GM13977 (cell line): ENCODE measurements at places on chromosomes 2 and 18.
A peak's percentile ranks its signal among the peaks of the same experiment; 100 is the strongest.

DNA sequence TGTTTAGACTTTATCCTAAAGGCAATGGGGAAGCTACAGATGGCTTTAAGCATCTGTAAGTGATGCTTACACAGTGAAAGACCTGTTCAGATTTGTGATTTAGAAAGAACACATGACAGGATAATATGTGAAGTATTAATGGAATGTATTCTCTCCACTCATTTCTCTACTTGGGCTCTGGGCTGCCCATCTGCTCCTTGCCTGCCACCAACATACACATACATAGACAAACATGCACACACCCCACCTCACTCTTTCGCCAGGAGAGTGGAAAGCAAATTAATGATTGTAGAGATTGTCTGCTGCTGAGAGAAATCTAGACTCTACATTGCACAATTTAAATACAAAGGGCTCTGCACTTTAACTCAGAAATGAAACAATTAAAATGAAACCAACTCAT is 61.0 kb upstream of the NFE2L2 start:
- DNase-seq, result no peak

- peak; percentile 9 for DNase-seq
Observed at GRCh38 chr18:69691008-69691760, 256.5 kb downstream of the CD226 start.

DNA sequence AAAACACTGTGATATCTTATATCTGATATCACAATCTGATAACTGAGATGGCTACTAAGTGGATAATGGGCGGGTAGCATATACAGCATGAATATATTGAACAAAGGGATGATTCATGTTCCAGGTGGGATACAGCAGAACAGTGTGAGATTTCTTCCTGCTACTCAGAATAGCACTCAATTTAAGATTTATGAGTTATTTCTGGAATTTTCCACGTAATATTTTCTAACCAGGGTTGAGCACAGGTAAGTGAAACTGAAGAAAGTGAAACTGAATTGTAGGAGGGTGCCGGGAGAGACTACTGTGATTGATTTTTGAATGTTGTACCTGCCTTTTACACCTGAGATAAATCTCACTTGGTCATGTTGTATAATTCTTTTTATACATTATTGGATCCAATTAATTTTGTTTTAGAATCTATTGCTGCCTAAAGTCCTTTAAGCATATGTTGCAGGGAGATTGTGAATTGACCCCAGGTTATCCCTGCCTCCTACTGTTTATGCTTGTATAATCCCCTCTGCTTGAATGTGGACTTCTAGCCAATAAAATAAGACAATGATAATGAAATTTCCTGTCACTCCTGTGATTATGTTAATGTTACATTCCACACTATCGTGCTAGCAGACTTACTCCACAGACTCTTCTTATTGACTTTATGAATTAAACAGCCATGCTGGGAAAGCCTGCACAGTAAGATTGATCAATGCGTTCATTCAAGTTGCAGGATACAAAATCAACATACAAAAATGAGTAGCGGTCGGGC is 67.6 kb upstream of the RBBP8 start:
- DNase-seq, result no peak

- no peak for DNase-seq
Observed at GRCh38 chr2:158723921-158724802, 71.0 kb upstream of the DAPL1 start.

DNA sequence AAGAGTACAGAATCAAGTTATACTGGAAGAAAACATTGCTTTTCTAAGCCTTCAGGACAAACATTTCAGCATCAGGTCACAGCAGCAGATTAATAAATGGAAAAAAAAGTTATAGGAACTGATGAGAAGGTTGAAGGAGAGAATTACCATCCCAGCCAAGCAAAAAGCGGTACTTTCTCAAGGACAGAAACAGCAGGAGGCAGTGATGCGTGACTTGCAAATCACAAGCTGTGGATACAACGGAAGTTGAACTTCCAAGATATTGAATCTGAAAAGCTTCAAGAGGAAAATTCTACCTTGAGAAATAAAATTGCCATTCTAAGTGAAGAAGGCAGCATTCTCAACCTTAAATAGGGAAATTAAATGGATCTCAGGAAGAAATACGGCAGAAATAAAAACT is 18.5 kb upstream of the SERPINB12 start:
- no peak for DNase-seq

GRCh38 chr2:165645930-165646831 is 147.9 kb downstream of the GALNT3 start:
- no peak for DNase-seq

- no peak for DNase-seq
Observed at GRCh38 chr18:653512-653911, 3.9 kb upstream of the TYMS start.

- DNase-seq, result no peak
Observed at GRCh38 chr2:86744152-86744551, 24.1 kb downstream of the RMND5A start.

GRCh38 chr2:18104595-18105224 is 226.2 kb downstream of the KCNS3 start:
- DNase-seq, result no peak

GRCh38 chr2:197300139-197300538 is 10.4 kb downstream of the ANKRD44 start:
- no peak for DNase-seq

DNA sequence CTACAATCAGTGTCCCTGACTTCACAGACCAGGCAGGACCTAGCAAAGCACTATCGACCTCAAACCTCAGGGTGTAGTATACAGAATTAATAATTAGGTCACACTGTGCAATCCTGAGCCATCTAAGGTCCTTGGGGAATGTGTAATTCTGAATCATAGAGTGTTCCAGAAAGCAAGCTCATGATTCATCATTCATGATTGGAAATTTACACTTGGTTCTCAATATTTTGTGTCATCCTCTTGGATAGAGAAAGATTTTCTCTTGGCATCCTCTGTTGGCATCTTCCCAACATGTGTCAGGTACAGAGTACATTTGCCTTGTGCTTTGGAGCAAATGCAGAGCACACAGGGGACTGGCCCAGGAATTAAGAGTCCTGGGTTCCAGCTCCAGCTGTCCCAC is 245.0 kb upstream of the NT5C1B start:
- DNase-seq, result no peak

DNA sequence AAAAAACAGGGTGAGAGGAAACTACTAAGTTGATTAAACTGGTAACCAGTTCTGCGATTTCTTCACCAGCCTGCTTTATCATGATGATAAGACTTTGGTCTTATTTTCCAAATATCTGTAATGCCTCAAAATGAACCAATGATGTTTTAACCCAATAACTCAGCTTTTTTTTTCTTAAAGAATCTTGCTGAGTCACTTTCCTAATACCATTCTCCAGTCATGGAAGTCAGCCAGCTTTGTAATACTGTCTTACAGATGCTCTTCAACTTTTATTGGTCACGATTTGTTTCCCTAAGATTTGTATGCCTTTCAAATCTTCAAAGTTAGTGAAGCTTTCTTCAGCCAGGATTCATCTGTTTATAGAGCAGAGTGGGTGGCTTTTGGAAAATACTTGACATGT is 47.7 kb upstream of the SMIM21 start:
- no peak for DNase-seq

DNA sequence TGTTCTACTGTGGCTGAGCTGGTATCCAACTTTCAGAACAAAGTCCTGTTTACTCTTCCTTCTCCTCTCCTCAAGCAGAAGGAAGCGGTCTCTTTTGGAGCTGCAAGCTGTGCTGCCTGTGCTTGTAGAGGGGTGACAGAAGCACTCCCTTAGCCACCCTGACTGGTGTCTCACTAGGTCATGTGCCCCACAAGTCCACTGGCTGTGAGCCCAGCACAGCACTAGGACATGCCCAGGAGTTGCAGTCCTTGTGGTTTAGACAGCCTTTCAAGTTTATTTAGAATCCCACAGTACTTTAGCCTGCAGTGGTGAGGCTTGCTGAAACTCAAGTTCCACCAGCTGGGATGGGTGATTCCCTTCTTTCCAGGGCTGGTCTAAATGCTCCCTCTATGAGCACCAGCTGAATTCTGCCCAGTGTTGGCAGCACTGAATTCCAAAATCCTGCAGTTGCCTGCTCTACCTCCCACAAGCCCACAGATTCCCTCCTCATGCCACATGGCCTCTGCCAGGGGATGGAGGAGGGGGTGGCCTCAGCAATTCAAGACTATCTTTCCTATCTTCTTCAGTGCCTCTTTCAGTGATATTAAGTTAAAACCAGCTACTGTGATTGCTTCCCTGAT is 61.2 kb downstream of the CCDC85A start:
- no peak for DNase-seq

- DNase-seq, result no peak
Observed at GRCh38 chr2:222623756-222624309, 32.1 kb downstream of the FARSB start.

DNA sequence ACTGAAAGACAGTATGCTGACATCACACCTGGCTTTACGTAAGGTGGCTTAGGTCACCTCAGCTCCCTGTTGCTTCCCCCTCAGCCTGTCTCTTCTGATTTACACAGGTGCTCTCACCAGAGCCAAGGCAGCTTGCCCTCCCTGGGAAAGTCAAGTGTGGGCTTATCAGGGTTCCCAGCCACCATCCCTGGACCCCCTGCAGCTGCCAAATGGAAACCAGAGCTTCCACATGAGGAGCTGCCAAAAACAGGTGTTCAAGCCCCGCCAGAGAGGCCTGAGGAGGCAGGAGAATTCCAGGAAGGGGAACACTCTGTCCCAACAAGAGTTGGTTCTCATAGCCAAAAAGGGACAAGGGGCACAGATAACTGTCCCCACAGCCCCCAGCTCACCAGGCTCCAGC is 266.7 kb downstream of the ATAD2B start:
- no peak for DNase-seq

DNA sequence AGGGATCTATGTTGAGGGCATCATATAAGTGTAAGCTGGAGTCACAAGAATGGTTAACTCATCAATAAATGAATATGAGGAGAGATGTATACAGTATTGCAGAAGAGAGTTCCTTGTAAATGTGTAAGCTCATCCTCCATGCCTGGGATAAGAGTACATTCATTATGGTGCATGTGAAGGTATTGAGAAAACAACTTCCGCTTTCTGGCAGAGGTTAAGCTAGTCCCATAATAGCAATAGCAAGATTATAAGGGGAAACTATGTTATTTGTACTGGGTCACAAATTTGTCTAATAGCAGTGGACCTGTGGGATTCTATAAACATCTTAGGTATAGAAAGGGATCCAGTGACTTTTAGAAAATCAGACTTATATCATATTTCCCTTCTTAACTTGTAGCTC is 44.1 kb downstream of the SCN2A start:
- no peak for DNase-seq

DNA sequence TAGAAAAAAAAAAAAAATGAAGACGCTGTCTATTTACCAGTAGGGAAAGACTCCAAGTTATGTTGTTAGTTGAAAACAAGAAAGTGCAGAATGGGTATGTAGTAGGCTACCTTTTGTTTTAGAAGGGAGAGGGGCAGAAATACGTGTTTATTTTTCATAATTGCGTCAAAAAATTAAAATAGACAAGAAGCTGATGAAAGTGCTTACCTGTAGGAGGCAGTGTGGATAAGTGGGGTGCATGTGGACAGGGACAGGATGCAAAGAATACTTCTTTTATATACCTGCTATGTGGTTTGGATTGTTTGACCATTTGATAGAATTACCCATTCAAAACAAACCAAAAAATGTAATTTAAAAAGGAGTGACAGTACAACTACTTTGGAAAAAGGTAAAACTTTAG is 3.0 kb upstream of the GCG start:
- no peak for DNase-seq
